NB4 (cell line): ENCODE measurements at places on chromosomes 3 and 15.

GRCh38 chr3:126126286-126126685, 42.4 kb upstream of the SLC41A3 start:
- no peak for DNase-seq

- no peak for DNase-seq
These were observed 14.9 kb upstream of the DPH6 start for GRCh38 chr15:35560870-35561269.

DNA sequence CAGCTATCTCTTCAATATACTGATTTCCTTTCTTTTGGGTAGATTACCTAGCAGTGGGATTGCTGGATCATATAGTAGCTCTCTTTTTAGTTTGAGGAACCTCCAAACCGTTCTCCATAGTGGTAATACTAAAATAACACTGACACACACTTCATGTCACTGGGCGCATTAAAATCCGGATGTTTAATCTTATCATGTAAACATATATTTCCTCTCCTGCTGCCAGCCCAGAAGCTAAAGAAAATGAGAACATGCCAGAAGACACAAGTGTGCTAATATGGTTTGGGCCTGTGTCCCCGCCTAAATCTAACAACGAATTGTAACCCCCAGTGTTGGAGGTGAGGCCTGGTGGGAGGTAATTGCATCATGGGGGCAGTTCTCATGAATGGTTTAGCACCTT, 23.6 kb upstream of the KCNMB2 start:
- DNase-seq, result no peak

GRCh38 chr15:99212406-99212805, 37.0 kb downstream of the TTC23 start:
- DNase-seq, result no peak

- no peak for DNase-seq
These were observed 32.5 kb downstream of the TPRG1 start for GRCh38 chr3:189204167-189204866.

DNA sequence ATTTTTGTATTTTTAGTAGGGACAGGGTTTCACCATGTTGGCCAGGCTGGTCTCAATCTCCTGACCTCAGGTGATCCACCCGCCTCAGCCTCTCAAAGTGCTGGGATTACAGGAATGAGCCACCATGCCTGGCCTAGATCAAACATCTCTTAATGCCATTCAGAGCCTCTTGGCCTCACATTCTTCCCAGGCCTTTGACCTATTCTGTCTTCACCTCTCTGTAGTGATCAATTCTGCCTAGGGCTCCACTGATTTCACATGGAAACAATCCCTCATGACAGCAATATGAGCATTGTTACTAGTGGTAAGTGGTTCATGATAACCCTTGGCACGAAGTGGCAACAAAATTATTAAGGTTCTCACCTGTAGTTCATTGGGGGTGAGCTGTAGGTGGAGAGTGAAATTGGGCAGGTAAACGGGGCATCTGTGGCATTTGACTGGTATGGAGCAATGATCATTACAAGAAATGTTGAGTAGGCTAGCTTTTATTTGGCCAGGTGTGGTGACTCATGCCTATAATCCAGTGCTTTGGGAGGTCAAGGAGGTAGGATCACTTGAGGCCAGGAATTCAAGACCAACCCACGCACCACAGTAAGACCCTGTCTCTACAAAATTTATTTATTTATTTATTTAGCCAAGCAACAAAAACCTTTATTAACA, 4.8 kb upstream of the ARPIN start:
- DNase-seq, result no peak

DNA sequence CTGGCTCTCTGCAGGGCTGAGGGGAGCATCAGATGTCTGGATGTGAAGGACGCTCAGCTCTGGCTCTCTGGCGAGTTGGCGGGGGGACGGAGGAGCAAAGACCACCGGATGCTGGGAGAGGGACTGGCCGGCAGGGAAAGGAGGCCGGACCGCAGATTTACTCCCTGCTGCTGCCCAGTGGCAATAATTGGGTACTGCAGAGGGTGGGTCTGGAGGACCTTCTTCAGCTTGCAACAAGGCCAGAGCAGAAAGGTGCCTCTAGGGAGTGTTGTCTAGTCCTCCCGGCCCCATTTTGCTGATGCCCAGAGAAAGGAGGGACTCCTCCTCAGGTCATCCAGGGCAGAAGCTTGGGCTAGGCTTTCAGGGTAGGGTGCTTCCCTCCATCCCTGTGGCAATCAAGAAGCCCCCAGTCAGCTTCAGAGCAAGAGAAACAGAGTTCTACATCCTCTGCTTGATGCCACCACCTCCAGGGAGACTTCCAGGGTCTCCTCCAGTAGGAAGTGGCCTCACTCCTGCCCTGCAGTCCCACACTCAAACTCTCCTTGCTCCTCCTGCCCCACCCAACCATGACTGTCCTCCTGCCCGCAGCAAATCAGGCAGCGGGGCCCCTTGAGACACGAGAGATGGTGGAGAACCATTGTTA, 20.3 kb upstream of the CSPG4 start:
- DNase-seq, result peak; percentile 79

DNA sequence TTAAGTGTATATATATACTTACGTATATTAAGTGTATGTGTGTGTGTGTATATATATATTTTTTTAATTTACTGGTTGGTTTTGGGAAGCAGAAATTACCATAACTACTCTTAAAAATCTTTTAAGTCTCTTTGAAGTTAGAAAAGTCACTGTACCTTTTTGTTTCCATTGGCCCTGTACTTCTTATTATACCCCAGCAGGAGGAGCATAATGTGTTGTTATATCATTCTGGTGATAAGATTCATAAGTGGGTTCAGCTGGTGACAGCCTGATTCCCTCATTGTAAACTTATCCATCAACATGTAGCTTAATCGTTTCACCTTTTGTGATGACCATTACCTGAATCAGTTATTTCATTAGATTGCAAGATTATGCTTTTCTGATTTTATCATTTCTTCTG, 30.8 kb downstream of the MLH1 start:
- peak; percentile 9 for DNase-seq
